ENCODE measurements at places on chromosomes 2 and 18. TPM values are rescaled to one million over a fixed set of nuclear protein-coding genes. Genes with fewer than 3 reads are reported as not detected.

- no peak for DNase-seq
These were observed 89.4 kb upstream of the FHL2 start for GRCh38 chr2:105488285-105488684.

ANO7 gene
- 0.81 TPM for total RNA-seq

- no peak for DNase-seq
These were observed 18.3 kb upstream of the ACVR2A start for GRCh38 chr2:147826278-147827087.

GKN2 gene
- not detected for total RNA-seq

DNA sequence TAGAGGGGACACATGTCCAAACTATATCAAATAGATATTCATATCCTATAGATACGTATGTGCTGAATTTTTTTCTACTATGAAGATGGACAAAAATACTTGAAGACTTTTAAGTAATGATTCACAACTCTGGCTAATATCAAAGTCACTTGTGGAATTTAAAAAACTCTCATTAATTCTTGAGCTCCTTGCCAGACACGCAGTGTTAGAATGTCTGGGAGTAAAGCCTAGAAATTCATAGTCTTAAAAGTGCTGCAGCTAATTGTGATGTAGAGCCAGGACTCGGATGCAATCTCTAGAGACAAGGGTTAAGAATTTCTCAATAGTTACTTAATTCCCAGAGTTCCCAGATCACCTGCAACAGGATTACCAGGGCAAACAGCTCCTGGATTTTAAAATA lies 107.4 kb downstream of the ARL6IP6 start:
- no peak for DNase-seq

- DNase-seq: no peak
These were observed 301.3 kb upstream of the RAB12 start for GRCh38 chr18:8307960-8308359.

DNA sequence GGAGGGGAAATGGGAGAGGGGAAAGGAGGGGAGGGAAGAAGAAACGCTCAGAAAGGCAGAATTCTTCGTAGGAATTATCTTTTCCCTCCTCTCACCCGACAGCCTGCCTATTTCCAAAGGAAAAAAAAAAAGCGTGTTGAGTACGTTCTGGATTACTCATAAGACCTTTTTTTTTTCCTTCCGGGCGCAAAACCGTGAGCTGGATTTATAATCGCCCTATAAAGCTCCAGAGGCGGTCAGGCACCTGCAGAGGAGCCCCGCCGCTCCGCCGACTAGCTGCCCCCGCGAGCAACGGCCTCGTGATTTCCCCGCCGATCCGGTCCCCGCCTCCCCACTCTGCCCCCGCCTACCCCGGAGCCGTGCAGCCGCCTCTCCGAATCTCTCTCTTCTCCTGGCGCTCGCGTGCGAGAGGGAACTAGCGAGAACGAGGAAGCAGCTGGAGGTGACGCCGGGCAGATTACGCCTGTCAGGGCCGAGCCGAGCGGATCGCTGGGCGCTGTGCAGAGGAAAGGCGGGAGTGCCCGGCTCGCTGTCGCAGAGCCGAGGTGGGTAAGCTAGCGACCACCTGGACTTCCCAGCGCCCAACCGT lies at the start of gene GAD1:
GAD1 (plus strand) TSS at position 384 of the 589 bp plus-strand sequence. CDS start 1,705 bp downstream, outside the sequence.
- DNase-seq: peak; percentile 71

DNA sequence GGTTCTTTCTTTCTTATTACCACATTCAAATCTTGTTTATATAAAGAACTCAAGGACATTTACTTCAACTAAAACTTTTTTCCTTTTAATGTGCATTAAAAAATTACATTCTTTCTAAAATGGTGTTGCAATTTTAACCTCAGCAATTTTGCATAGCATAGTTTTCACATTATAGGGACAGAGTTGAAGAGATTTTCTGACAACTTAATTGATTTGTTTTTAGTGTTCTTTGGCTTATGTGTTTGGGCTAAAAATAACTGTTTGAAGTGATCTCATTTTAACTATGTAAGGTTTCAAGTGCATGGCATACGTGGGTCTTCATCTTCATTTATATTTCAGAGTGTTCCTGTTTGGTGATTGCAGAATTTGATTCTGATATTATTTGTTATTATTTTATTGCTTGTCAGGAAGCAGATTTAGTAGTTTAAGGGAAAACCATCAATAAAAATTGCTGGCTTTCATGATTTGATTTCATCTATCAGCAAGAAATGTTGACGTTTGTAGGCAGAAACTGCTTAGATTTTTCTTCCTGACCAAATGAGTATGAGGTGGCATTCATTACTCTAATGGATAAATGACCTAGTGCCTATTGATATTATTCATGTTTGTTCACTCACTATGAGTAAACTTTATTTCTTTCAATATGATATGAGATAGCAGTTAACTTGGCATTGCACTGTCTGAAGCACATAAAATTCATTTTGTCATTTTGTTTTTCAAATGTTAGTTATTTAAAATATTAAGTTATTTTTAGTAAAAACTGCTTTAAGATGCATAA lies 398.4 kb downstream of the NUP35 start:
- DNase-seq: no peak

DNA sequence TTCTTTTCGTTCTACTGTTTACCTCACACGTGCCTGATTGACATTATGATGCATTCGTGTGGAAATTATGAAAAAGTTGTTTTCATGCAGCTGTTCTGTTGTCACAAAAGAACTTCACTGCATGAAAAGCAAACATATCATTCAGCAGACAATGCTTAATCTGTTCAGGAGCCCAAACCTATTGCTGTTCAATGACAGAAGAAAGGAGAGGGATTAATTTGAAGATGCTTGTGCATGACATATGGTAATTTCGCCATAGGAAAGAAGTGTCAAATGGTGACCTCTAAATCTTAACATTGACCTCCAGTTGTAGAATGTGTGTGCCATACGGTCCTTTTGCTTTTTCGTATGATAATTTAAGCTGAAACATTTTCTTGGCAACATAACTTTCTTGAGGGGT lies 124.5 kb downstream of the WDR7 start:
- no peak for DNase-seq

DNA sequence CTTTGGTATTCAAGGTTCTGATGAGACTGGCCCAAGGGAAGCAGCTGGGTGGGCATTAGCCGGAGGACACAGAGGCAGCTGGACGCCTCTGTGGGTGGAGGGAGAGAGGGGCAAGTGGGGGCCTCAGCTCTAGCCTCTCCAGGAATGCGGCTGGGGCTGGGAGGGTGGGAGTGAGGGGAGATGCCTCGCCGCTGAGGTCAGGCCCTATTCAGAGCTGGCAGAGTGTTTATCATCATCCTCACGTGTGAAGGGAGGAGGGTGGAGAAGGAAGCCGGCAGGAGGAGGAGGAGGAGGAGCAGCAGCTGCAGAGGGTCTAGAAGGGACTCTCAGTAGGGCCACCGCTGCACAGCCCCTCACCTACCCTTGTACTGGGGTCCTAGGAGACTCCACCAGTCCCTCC lies 43.1 kb downstream of the TNS1 start:
- DNase-seq: peak; percentile 58

DNA sequence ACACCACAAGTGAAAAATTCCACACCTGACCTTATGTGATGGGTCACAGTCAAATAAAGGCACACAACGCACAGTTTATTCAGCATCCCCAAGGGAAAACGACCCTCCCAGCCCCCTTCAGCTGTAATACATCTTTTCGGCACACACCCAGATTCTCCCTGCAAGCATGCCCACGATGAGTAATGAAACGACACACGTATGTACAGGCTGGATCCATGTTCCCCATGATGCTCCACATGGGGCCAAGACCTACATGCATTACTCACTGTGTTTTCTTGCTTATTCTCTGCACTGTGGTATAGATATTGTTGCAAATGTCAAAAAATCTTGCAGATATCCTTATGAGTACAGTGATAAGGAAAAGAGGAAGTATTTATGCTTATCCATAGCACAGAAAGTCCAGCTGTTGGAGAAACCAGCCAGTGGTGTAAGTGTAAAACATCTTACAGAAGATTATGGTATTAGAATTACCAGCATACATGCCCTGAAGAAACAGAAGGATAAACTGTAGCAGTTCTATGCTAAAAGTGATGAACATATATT lies 32.5 kb upstream of the SGPP2 start:
- DNase-seq: no peak

- no peak for DNase-seq
These were observed 2132.8 kb upstream of the CELF4 start for GRCh38 chr18:39698436-39698835.

GRCh38 chr2:84849271-84849952 lies 31.5 kb downstream of the TRABD2A start:
- no peak for DNase-seq

- no peak for DNase-seq
These were observed 1.7 kb downstream of the CFAP221 start for GRCh38 chr2:119545754-119546446.

GRCh38 chr18:51821610-51822009 lies 518.4 kb upstream of the DCC start:
- no peak for DNase-seq

- DNase-seq: no peak
These were observed 427.8 kb downstream of the ZNF521 start for GRCh38 chr18:24924066-24924716.

DNA sequence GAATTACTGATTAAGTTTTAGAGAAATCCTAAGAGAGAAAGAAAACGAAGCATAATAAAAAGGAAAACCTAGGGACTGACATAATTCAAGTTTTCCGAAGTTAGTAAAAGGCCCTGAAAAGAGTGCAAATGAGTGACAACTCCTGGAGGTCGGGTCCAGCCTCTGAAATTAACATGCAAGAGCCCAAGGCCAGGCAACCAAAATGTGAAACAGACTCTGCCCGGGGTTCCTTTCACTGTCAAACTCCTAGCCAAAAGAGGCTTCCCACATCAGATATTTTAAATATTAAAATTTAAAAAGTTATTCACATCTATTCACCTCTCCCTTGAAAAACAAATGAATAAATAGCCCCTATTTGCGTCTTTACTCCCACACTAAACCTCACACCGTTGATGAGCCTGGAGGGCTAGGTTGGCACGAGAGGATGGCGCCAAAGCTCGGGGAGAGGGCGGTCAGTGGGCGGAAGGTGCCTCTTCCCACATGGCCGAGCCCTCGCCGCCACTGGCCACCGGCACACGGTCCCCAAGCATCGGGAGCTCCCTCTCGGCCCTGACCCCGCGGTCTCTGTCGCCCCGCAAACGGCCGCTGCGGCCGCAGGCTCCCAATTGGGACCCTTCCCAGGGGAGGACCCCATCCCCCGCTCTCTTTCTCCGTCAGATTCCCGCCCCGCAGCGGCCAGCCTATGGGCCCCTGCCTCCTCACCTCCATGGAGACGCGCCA lies 630 bp downstream of the PPM1G start:
- no peak for DNase-seq

GRCh38 chr2:31236433-31237205 lies 2.7 kb downstream of the EHD3 start:
- no peak for DNase-seq

DNA sequence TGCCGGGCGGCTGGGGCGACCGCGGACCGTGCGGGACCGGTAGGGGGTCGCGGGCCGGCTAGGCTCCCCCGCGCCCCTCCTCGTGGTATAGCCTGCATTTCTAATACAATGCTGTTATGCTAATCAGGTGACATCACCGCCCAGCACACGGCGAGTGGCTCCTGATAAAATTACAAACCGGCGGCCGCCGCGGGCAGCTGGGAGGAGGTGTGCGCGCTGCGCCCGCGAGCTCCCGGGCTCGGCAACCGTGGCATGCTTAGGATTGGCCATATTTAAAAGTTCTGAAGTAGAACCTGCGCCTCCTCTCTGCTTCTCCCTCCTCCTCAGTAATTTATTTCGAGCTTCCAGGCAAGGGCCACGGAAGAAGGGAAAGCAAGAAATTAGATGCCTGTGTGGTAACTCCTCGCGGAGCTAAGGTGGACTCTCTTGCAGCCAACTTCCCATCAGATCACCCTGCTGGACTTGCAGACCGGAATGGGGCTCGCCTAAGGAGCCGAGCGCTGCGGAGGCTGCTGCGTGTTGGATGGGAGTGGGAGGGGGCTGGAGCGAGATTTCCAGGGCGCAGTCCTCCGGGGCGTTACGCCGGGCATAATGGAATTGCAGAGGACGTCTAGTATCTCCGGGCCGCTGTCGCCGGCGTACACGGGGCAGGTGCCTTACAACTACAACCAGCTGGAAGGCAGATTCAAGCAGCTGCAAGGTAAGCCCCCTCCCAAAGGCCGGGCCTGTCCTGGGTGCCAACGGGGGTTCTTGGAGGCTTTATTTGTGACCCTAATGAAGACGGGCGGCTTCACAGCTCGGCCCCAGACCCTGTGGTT lies 102.3 kb downstream of the SPTBN1 start:
- DNase-seq: peak; percentile 84

DNA sequence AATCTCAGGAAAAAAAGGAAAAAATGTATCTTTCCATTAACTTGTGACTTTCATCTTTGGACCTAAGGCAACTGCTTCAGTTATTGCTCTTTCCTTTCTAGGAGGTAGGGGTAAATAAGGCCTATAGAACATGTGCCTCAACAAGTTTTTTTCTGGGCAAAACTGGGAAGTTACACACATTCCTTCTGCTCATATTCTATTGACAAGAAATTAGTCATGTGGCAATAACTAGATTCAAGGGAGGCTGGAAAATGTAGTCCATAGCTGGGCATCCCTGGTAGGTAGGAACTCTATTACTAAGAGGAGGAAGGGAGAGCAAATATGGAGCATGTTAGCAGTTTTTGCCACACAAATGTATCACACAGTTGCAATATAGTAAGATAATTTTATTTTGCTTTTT lies 37.7 kb upstream of the NEMP2 start:
- no peak for DNase-seq

MYO7B gene
- 0.46 TPM for total RNA-seq

CHCHD5 gene
- 20.8 TPM for total RNA-seq

GRCh38 chr2:153287109-153287801 lies 191.3 kb downstream of the RPRM start:
- DNase-seq: peak; percentile 71

DNA sequence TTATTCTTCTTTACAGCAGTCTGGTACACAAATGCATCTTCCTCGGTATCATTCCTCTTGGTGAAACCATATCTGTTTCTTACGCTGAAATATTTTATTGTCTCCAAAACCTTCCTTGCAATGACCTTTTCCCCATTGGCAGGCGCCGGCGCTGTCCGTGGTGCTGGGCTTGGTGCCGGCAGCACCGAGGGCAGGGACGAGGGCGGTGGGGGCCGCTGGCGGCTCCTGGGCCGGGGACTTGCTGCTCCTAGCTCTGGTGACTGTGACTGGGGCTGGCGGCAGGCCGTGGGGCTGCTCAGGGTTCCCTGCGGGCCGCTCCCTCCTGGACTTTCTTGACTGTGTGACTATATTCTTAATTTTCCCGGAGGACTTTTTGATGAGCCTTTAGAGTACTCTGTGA lies 72.5 kb downstream of the GPR39 start:
- DNase-seq: no peak

POTEJ gene
- not detected for total RNA-seq

- no peak for DNase-seq
These were observed 114.2 kb downstream of the PTPRM start for GRCh38 chr18:7681298-7681697.

- no peak for DNase-seq
These were observed 52.0 kb downstream of the CXCR4 start for GRCh38 chr2:136065907-136066306.

TTC32 gene
- 2.7 TPM for total RNA-seq

- no peak for DNase-seq
These were observed 1.8 kb downstream of the CHRNA1 start for GRCh38 chr2:174762464-174762863.

Measured in Right ventricle myocardium inferior (tissue), 1 donor.